HuH-7.5 (cell line): ENCODE measurements at places on chromosomes 1 and 21.

DNA sequence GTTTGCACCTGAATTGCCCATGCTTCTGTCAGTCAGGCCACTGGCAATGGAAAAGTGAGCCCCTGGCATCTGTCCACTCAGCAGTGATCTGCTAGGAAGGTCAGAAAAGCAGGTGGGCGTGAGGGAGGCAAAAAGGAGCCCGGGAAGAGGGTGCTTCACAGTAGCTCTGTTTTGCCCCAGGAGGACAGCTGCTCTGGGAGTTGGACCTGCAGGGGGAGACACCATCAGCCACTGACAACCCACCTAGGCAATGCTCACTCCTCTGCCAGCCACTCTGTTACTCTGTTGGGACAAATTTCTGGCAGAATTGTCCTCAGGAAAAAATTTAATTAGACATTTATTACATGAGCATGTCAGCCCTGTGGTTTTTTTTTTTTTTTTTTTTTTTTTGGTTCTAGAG is 146.4 kb downstream of the LRIG2 start:
- no peak for DNase-seq

DNA sequence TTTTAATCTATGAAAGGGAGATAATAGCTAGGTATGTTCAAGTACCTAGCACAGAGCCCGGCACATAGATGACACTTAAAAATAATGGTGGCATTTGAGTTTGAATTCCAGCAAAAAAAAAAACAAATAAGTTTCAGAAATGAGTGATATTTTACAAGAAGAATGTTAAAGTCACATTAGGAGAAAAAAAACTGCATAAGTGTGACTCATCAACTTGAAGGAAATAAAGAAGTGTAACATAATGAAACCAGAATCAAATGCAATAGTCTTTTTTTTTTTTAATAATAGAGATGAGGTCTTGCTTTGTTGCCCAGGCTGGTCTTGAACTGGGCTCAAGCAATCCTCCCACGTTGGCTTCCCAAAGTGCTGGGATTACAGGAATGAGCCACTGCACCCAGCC is 17.1 kb downstream of the DNASE2B start:
- DNase-seq: no peak

DNA sequence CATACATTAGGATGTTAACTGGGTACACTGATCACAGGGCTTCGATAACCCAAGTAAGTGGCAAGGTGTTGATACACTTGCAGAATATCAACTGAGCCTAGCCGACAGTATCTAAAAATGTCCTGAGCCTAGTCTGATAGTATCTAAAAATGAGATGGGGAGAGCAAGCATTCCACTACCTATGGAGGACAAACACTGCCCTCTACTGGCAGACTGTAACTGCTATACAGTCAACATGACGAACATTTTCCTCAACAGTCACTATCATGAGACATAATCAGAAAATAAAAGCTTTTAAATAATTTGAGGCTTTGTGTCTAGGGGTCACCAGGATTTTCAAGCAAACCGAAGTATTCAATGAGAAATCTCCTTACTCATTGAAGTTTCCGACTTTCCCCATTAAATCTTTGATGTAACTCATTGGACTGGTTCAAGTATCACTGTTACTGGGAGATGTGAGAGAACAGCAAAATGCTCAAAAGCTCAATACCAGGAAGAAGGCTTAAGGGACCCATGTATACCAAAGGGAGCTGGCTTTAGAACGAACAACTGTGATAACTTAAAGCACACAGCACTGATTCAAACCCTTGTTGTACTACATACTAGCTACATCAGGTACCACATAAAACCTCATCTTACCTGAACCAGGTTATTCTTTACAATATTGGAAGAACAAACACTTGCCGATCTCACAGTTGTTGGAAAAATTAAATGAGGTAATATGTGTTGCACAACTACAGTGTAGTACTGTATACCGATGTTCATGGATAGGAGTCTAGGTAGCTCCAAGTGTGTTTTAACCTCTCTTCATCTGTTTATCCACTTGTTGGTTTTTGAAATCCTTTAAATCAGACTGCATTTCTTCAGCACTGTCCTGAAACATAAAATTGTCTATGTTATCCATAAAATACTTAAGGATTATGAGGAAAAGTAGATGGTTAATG is 31.1 kb upstream of the SLC45A3 start:
- peak; percentile 29 for DNase-seq

DNA sequence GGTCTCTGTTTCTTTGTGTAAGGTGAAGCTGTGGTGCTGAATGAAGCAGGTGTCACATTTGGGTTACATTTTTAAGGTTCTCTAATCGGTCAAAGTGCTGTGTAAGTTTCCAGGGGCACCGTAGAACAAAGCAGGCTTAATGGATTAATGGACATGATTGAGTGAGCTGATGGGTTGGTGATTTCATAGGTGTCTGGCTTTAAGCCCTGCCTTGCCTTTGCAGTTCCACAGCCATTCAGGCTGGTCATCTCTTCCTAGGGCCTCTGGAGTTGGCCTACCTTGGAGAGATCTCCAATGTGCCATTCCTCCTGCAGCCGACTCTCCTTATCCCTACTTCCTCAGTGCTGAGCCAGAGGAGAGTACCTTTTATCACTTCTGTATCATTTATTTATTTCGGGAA is 15.2 kb downstream of the GALNT2 start:
- DNase-seq: no peak

GRCh38 chr1:32868085-32868484 is 2.6 kb downstream of the FNDC5 start:
- DNase-seq: no peak

DNA sequence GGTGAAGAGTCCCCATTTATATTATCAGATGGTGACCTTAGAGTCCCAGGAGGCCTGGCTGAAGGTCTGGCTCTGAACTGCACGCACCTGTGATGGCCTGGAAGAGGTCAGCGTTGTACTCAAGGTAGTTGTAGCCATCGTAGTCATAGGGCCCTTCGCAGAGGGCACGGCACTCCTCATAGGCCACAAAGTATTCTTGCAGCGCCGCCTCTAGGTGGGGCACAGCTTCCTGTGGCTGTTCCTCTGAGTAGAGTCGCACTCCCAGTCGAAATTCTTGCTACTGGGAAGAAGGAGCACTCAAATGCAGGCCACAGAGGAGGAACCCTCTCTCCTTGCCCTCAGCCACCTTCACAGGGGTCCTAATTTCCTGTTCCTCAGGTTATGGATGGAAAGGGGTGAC is 7.7 kb downstream of the P3H1 start:
- no peak for DNase-seq

GRCh38 chr1:1889847-1890505 is 911 bp downstream of the GNB1 start:
- peak; percentile 58 for DNase-seq

- DNase-seq: no peak
Measured at GRCh38 chr1:45884700-45885099, 81.3 kb downstream of the MAST2 start.
